H7 (cell line): ENCODE measurements at places on chromosomes 7 and 10.

GRCh38 chr7:74476626-74477025 lies 22.9 kb downstream of the GTF2IRD1 start:
- DNase-seq, result no peak

DNA sequence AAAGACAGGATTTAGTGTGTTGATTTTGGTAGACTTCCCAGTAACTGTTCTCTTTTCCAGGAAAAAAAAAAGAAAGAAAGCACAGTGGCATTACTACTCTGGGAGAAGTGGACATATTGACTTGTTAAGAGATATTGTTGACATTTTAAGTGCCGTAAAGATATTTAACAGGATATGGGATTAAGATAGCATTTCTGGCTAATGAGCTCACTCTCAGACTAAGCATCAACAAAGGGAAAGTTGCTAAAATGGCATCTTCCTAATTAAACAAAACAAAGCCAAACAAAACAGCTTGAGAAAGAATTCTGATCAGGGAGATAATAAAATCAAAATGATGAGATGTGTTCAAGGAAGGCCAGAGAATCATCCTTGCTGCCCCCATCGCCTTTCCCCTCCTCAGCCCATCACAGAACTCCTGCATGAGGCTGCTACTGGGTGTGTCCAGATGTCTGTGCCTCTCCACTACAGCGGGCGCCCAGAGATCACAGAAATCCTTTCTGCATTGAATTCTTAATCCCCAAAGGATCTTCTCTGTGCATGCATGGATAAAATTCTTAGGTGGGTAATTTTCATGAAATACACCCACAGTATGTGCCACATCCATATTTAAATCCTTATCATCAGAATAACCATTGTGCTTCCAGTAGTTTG lies 270.5 kb downstream of the POU6F2 start:
- no peak for DNase-seq

- no peak for DNase-seq
Measured at GRCh38 chr7:150322114-150322832, 882 bp upstream of the LRRC61 start.

GRCh38 chr10:113965683-113966082 lies 78.0 kb upstream of the ADRB1 start:
- no peak for DNase-seq

GRCh38 chr10:119177708-119178371 lies 772 bp downstream of the PRDX3 start:
- no peak for DNase-seq

- DNase-seq, result peak; percentile 74
Measured at GRCh38 chr10:23293145-23293724, 51.4 kb downstream of the C10orf67 start.

- no peak for DNase-seq
Measured at GRCh38 chr10:87925570-87925969, 62.1 kb downstream of the PTEN start.

DNA sequence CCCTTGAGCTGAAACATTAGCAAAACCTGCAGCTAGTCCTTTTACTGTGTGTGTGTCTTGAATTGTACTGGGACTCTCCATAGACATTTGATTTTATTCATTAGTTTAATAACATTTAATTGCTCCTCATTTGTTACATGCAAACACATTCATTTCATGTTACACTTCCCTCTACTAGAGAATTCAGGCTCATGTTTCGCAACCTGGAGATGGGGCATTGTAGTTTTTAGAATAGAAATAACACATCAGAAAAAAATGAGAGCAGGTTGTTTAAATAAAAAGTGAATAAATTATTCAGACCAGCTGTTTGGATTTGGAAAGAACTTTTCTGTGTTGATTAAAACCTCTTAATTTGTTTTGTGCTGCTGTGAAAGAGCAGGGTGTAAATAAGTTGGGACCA lies 243.9 kb downstream of the ETV1 start:
- no peak for DNase-seq

DNA sequence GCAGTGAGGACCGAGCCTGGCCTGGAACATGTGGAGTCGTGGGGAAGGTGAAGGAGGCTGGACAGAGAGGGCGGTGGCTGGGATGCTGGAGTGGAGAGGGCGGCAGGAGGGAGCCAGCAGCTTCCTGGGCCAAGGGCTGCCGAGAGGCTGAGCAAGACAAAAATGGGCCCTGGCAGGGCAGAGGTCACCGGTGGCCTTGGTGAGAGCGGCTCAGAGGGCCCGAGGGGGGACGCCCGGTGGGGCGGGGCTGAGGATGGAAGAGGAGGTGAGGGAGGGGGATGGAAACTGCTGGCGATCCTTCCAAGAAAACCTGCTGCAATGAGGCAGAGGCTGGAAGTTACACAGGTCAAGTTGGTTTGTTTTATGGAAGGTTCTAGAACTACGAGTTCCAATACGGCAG lies 69.5 kb downstream of the ELFN1 start:
- DNase-seq, result peak; percentile 72

- DNase-seq, result no peak
Measured at GRCh38 chr10:86281396-86281795, 85.2 kb downstream of the GRID1 start.

- DNase-seq, result peak; percentile 61
Measured at GRCh38 chr7:143407287-143408251, 1.1 kb downstream of the EPHA1 start.

DNA sequence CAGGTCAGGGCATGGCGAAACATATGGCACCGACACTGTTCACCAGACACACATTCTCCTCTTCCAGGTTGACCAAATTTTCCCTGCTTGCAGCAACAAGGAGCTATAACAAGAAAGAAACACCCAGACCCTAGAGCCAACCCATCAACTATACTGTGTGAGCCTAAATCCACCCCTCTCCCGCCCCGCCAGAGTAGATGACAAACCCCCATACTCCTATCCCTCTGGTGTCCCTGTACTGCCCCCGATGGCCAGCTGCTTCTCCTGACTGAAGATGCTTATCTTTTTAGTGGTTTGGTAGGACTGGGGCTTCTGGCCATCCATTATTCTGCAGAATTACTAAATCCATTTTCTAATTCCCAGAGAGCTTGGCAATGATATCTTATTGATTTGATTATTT lies 70.1 kb upstream of the EEPD1 start:
- peak; percentile 74 for DNase-seq

DNA sequence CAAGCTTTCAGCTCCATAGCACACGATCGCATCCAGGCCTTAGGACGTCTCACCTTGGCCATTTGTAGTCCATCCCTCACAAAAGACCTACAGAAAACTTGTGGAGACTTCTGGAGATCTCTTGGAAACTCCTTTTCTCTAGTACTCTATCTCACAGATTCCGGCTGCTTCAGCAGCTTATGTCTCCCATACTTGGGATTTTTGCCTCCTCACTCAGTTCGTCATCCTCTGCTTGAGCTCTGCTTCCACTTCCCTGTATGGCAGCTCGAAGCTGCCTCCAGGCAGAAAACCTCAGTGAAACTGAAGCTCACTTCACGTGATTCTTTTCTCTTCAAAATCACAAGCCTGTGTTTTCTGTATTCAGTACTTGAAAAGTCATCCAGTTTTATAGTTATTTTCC lies 178.7 kb upstream of the GDF10 start:
- no peak for DNase-seq

GRCh38 chr10:43068471-43069210 lies 8.2 kb upstream of the RET start:
- DNase-seq, result no peak

- DNase-seq, result no peak
Measured at GRCh38 chr7:114478384-114478783, 63.8 kb downstream of the FOXP2 start.

GRCh38 chr7:95691464-95691863 lies 80.9 kb upstream of the DYNC1I1 start:
- DNase-seq, result no peak

GRCh38 chr10:77400033-77400432 lies 237.6 kb downstream of the KCNMA1 start:
- DNase-seq, result no peak

DNA sequence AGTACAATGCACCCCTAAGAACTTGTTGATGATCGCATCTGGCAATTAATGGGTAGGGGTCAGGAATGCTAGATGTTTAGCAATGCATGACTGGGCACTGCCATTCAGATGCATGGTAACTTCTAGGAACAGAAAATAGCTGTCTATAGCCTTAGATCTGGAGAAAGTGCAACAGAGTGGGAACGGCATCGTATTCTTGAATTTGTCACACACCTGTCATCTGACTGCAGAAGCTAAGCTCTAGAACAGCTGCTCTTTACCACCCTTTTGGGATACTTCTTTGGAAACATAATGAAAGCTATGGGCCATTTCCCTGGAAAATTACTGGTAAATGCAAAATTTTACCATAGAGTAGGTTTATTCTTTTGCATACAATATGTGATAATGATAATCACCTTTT lies 118.1 kb downstream of the SLC25A13 start:
- no peak for DNase-seq

DNA sequence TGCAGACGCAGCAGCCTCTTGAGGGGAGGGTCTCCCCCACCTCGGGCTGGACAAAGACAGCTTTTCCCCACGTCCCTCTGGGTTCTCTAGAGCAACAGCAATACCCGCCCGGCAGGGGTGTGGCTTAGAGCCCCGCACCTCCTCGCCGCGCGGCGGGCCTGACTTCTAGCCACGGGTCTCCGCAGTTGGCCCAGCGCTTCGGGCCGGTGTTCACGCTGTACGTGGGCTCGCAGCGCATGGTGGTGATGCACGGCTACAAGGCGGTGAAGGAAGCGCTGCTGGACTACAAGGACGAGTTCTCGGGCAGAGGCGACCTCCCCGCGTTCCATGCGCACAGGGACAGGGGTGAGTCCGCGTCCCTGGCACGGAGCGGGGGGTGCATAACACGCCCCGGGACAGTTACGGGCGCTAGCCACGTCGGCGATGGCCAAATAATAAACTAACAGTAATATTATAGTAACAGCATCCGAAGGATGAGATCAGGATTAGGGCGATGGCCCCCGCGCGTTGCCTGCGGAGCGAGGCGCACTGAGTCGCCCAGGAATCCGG lies 1.2 kb downstream of the CYP2E1 start:
- DNase-seq, result peak; percentile 43

GRCh38 chr7:35556515-35557471 lies 138.1 kb downstream of the HERPUD2 start:
- no peak for DNase-seq

DNA sequence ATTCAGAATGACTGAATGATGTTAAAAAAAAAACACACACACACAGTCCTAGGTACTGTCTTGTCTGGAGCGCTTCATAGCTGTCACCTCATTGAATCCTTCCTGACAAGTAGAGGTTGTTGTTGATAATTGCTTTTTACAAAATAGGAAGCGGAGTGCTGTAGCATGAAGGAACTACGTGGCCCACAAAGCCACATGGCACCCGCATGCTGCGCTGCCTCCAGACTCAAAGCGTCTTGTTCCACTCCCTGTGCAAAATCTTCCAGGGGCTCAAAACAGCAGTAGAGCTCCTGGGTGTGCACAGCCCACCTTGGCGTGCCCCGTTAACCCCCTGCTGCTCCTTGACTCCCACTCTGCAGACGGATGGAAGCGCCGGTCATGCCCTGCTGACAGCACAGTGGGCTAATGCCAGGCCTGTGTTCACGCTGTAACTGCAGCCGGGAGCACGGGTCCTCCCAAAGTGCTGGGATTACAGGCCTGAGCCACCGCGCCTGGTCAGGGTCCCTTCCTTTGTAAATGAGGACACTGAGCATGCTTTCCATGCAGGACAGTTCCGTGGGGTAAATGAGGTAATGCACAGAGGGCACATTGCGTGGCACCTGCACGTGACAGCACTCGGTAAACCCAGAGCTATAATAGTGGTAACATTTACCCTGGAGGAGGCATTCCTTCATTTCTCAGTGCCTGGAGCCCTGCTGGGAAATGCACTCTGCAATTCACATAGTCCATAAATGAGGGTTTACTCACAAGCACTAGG lies 91.1 kb upstream of the GNA12 start:
- DNase-seq, result peak; percentile 23

DNA sequence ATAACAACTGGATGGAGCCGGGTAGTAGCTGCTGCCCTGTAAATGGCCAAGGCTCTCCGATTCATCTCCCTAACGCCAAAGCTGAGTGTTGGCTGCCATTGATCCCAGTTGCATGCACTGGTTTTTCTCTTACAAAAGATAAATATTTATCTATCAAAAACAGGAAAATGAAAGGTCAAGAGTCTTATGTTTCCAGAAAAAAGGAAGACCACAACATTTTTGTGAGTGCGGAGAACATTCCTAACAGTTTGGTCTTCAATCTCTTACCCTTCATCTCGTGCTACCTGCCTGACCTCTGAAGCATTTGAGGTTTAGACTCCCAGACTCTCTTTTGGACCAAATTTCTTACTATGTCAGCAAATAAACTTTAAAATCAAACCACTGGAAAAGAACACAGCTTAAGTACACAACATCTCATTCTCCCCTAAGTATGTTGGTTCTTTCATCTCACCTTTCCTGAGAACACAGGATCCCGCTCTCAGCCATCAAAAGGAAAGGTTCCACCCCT lies 61.6 kb downstream of the SORBS1 start:
- DNase-seq, result no peak

DNA sequence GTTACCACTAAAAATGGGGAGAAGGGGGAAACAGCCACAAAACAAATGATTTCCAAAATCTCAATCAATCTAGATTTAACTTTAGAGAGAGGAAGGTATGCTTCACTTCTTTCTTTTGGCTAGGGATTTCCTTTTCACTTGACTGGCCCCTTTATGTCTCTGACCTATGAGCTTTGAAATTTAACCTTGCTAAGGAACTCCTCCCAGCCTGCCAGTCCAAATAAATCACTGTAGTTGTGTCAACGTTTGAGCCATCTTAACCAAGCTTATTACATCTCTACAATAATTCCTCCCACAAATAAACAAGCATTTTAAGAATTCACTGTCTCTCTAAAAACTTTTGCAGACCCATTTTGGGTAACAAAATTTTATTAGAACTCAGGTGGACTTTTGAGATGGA lies 315.5 kb upstream of the CELF2 start:
- DNase-seq, result no peak

- DNase-seq, result peak; percentile 84
Measured at GRCh38 chr7:151735851-151736402, 141.0 kb downstream of the PRKAG2 start.

GRCh38 chr7:71264005-71264404 lies 132.1 kb downstream of the GALNT17 start:
- no peak for DNase-seq

GRCh38 chr7:97008275-97008917 lies 3.0 kb downstream of the DLX6 start:
- no peak for DNase-seq

GRCh38 chr10:18976696-18977251 lies 71.8 kb upstream of the MALRD1 start:
- DNase-seq, result no peak

GRCh38 chr10:126905776-126906703 lies 812 bp downstream of the DOCK1 start:
- peak; percentile 91 for DNase-seq

DNA sequence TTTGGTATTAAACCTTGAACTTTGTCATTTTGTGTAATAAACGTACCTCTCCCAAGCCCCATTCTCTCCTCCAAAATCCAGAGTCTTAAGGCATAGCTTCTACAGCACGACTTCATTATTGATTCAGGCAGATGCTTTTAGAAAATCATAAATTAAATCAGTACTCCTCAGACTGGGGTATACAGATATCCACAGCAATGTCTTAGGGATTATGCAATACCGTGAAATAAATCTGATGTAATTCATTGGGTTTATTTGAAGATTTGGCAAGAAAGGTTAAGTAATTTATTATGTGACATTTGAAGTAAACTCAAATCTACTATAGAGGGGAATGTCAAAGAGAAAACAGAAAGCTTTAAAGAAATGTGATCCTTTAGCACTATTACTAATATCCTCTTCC lies 246.1 kb upstream of the PLXDC2 start:
- DNase-seq, result no peak

- DNase-seq, result no peak
Measured at GRCh38 chr7:117470777-117471176, 9.0 kb upstream of the CFTR start.

- DNase-seq, result no peak
Measured at GRCh38 chr10:21159669-21160068, 262.6 kb upstream of the NEBL start.
